ENCODE measurements at places on chromosomes 2 and 18. TPM values are rescaled to one million over a fixed set of nuclear protein-coding genes. Genes with fewer than 3 reads are reported as not detected.

DNA sequence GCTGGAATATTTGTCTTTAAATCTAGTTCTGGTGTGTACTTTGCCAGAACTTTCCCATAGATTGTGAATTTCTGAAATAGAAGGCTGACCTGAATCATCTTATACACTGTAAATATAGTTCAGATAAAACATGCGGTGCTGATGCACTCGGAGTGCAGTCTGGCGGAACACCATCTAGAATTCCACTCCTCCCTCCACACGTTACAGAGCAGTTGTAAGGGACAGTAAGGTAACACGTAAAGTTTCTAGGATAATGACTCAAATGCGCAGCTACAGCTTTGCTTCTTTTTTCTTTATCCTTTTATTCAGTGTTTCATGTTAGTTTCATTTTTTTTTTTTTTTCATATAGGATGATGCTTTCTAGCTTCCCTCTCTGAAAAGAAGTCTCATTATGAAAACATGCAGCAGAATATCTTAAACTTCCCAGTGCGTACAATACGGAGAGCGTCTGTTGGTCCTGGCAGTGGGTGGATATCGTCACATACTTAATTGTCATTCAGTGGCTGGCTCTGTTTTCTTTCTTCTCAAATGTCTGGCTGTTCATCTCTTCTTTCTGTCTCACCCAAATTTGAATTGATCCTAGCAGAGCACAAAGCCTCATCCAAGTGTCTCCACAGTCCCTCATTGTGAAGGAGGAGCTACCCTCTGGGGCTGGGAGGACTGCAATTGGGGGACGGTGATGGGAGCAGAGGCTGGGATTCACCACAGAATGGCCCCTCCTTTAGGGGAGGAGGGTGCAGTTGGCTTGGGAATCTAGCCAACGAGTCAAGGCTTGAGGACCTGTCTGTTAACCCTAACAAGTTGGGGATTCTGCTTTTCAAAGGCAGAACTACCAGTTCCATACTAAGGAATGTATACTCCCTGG lies 138.8 kb downstream of the MYT1L start:
- no peak for DNase-seq

DNA sequence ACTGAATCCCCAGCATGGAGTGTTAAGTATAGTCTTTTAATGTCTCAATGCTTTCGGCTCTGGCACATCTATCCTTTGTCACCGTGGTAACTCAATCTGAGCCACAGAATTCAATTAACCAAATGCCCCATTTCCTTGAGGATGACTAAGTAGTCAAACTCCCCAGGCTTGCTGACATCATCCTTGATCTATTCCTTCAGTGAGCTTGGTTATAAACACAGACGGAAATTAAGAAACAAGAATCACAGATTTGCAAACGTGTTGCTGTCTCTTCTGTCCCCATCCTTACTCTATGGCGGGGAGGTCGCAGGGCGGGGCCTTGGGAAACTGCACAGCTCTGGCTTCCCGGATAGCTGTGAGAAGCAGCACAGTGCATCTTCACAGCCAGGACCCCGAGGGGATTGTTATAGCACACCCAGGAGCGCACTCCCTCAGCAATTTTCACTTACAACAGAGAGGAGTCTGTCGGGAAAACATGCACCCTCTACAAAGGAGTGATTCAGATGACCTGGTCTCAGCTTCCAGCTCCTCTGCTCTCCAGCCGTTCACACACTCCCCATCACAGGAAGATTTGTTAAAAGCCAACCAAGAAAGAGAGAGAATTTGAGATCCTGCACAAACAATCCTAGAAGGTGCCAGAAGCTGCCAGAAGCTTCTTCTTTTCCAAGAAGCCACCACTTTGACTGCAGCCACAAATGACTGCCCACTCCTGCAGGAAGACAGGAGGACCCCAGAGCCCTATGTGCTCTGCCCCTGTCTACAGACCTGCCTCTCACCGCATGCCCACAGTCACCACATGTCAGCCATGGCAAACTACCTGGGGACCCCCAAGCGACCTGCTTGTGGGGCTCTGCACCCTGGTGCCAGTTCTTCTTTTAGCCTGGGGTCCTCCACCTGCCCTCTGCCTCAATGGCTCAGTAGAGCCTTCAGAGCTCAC lies 44.9 kb upstream of the YWHAQ start:
- DNase-seq, result peak; percentile 81

Gene GTF2A1L
- total RNA-seq, result not detected

- DNase-seq, result peak; percentile 54
Observed at GRCh38 chr18:23822590-23823385, 133.5 kb downstream of the LAMA3 start.

Gene LTBP1
- 947 TPM for total RNA-seq

- peak; percentile 87 for DNase-seq
Observed at GRCh38 chr2:109020217-109020637, 31.2 kb upstream of the EDAR start.

GRCh38 chr18:48707636-48708296 lies 168.9 kb downstream of the CTIF start:
- DNase-seq, result no peak

Gene FSHR
- total RNA-seq, result not detected

DNA sequence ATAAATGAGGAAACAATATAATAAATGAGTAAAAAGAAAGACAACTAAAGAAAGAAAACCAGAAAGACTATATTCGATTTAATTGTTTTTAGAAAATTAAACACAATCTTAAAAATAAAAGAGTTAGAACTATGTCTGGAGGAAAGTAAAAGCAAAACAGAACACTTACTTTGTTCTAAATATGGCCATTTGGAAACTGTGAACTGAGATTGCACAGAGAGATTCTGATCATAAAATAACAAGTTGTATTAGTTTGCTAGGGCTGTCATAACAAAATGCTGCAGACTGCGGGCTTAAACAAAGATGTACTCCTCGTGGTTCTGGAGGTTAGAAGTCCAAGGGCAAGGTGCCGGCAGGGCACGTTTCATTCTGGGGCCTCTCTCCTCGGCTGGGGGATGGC lies 128.1 kb upstream of the AQP4 start:
- no peak for DNase-seq

DNA sequence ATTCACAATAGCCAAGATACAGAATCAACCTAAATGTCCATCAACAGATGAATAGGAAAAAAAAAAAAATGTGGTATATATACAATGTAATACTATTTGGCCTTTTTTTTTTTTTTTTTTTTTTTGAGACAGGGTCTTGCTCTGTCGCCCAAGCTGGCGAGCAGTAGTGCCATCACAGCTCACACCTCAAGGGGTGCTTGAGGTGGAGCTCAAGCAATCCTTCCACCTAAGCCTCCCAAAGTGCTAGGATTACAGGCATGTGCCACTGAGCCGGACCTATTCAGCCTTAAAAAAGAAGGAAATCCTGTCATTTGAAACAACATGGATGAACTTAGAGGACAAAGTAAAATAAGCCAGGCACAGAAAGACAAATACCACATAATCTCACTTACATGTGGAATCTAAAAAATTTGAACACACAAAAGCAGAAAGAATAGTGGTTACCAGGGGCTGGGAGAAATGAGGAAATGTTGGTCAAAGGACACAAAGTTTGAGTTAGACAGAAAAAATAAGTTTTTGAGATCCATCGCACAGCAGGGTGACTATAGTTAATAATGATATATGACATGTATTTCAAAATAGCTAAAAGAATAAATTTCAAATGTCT lies 26.0 kb downstream of the TLK1 start:
- no peak for DNase-seq

Gene LHCGR
- total RNA-seq, result not detected

Gene LIPG
- total RNA-seq, result 3.2 TPM

DNA sequence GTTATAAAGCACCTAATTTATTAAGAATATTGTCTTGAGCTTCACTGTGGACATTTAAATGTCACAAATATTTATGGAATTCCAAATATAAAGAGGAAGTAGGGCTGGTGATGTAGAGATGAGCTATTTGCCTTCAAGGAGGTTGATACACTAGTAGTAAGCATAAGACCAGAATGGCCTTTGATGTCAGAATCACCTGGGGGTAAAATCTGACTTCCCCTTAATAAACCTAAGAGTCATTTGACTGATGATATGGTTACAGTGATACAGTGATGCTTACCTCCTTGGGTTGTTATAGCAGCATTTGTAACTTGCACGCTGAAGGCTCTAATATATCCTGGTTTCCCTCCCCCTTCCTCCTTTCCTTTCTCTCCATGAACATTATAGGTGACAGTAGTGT lies 143.7 kb downstream of the CERS6 start:
- no peak for DNase-seq

Gene TNFRSF11A
- 0.08 TPM for total RNA-seq

GRCh38 chr18:57210107-57210715 lies 63.3 kb downstream of the BOD1L2 start:
- DNase-seq, result peak; percentile 67

Gene ORMDL1
- 11.4 TPM for total RNA-seq

- no peak for DNase-seq
Observed at GRCh38 chr2:164335128-164335527, 286.2 kb downstream of the GRB14 start.

Gene SDC1
- total RNA-seq, result 4.6 TPM

DNA sequence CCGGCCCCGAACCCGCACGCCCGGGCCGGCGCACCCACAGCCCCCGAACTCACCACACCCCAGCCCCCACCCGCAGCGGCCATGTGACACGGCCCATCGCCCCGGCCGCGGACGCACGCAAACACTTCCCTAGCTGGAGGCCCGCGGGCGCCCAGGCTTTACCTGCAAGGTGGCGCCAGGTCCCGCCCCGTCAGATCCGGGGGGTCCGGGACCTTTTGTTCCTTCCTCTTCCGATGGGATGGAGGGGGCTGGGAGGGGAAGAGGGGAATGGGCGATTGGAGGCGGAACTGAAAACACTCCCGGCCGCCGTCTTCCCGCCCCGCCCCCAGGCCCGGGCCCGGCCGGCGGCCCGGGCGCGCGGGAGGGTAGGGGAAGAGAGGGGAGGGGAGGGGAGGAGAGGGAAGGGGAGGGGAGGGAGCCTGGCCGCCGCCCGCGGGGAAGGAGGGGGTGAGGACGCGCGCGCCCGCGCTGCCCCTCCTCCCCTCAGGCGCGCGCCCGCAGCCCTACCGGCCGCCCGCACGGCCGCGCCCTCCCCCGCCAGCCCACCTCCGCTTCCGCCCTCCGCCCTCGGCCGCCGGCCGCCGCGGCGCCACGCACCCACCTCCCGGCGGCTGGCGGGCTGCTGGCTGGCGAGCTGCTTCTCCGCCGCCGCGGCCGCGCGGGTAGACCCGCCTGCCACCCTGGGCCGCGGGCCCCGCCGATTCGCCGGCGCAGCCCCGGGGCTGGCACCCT lies at the start of gene SMAD2:
Gene SMAD2, minus strand, starts transcription at position 461 of the 732 bp plus-strand sequence. CDS start 33,903 bp downstream, outside the sequence.
- DNase-seq, result peak; percentile 69

DNA sequence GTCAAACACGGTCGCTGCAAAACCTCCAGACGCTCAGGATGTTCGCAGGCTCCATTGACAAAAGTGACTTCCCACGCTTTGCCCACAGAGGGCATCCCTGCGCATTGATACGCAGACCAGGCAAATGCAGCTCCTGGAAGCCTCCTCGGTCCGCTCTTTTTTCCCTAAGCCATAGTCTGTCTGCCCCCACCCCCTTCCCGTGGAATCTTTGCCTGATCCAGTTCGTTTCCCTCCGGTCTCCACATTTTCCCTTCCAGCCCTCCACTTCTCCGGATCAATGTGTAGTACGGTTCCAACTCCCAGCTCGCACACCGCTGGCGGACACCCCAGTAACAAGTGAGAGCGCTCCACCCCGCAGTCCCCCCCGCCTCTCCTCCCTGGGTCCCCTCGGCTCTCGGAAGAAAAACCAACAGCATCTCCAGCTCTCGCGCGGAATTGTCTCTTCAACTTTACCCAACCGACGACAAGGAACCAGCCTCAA lies at the start of gene DCC:
Gene DCC, plus strand, starts transcription at position 307 of the 481 bp plus-strand sequence. CDS start 591 bp downstream, outside the sequence.
- DNase-seq, result peak; percentile 21

Gene CYP27A1
- total RNA-seq, result 10.5 TPM

GRCh38 chr2:237025090-237025865 lies 60.4 kb upstream of the COPS8 start:
- peak; percentile 82 for DNase-seq

Gene SP100
- 151 TPM for total RNA-seq

GRCh38 chr18:46577546-46577945 lies 79.5 kb downstream of the LOXHD1 start:
- DNase-seq, result no peak

Gene GAREM1
- 5.5 TPM for total RNA-seq

- DNase-seq, result peak; percentile 44
Observed at GRCh38 chr2:207132019-207132418, 33.7 kb downstream of the KLF7 start.
